ENCODE measurements at places on chromosomes 3 and 15. TPM values are rescaled to one million over a fixed set of nuclear protein-coding genes. Genes with fewer than 3 reads are reported as not detected.
A peak's percentile ranks its signal among the peaks of the same experiment; 100 is the strongest.

Gene MUSTN1
- 1.8 TPM for total RNA-seq

- peak; percentile 46 for DNase-seq
These were observed 52.1 kb downstream of the TFG start for GRCh38 chr3:100761211-100761942.

GRCh38 chr15:63506537-63507035, 2.2 kb downstream of the USP3 start:
- no peak for DNase-seq

GRCh38 chr3:102916532-102916931, 481.7 kb downstream of the ZPLD1 start:
- no peak for DNase-seq

DNA sequence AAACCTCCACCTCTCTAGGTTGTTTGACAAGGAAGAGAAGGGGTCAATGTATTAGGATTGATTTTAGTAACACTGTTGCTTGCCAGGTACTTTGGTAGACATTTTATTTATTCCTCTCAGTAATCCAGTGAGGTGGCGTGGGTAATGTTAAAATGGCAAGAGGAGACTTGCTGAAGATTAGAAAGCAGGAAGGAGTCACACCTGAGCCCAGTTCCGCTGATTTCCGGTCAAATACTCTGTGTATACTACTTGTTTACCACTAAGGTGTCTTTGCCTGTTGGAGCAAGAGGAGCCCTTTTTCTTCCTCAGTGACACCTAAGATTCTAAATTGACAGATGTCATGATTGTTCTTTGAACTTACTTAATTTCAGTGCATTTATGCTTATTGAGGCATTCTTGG, 1.7 kb downstream of the OXNAD1 start:
- no peak for DNase-seq

GRCh38 chr15:39266890-39267289, 314.0 kb upstream of the THBS1 start:
- DNase-seq, result peak; percentile 19

- no peak for DNase-seq
These were observed 1389.8 kb upstream of the ALCAM start for GRCh38 chr3:103976931-103977339.

DNA sequence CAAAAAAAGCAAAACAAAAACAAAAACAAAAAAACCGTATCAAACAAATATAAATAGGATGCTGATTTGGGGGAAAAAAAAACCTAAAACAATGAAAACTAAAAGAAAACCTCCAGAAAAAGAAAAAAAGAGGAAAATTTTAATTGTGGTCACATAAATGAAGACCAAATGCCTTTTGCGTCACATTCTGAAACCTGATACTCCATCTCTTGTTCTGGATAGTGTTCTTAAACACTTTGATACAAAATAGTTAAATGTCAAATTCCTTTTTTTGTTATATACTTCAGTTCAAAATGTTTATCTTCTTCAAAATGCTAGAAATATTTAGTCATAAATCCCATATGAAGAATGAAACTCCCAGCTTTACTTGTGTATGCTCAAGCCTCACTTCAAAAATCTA, 31.0 kb downstream of the COPS2 start:
- DNase-seq, result no peak

GRCh38 chr3:131283862-131284261, 97.7 kb upstream of the NUDT16 start:
- DNase-seq, result no peak

Gene KBTBD8
- total RNA-seq, result 5.8 TPM

Gene ARGFX
- not detected for total RNA-seq

DNA sequence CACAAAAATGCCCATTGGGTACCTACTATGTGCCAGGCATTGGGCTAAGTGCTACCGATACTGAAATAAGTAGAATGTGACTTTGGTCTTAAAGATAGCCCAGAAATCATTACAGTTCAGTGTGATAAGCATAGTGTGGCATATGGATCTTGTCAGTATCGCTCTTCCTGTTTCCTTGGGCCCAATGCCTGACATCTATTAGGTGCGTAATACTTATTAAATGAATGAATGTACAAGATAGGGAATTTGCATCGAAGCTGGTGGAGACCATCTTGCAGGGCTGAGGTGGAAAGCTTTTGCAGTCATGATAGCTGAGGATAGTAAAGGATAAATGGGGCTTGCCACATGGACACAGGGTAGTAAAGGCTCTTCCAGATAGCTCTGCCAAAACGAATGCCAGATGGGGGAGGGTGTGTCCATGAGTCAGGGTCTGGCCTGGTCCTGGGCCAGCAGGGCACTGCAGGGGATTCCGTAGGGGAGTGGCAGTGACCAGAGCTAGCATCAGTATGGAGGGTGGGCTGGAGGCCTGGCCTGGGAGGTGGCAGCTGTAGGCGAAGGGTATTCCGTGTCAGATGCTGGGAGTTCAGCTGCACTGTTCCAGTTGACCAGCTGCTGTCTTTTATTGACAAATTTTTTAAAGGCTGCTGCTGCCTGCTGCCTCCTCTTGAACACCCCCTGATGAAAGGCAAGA, 23.5 kb downstream of the TSEN2 start:
- no peak for DNase-seq

DNA sequence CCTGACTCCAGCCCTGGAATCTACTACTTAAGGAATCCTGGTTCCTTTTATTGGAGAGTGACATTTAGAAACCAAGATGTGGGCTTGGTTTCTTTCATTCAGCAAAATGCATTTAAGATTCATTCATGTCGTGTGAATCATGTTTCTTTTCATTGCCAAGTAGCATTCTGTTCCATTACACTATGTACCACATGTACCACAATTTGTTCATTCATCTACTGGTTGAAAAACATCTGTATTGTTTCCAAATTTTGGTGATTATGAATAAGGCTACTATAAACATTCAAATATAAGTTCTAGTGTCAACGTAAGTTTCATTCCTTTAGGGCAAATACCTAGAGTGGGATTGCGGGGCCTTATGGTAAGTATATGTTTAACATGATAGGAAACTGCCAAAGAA, 264.2 kb downstream of the VPS13C start:
- no peak for DNase-seq

Gene CLDN16
- total RNA-seq, result 0.27 TPM

Gene LHFPL4
- not detected for total RNA-seq

GRCh38 chr15:48330105-48330785, 984 bp upstream of the DUT start:
- no peak for DNase-seq

DNA sequence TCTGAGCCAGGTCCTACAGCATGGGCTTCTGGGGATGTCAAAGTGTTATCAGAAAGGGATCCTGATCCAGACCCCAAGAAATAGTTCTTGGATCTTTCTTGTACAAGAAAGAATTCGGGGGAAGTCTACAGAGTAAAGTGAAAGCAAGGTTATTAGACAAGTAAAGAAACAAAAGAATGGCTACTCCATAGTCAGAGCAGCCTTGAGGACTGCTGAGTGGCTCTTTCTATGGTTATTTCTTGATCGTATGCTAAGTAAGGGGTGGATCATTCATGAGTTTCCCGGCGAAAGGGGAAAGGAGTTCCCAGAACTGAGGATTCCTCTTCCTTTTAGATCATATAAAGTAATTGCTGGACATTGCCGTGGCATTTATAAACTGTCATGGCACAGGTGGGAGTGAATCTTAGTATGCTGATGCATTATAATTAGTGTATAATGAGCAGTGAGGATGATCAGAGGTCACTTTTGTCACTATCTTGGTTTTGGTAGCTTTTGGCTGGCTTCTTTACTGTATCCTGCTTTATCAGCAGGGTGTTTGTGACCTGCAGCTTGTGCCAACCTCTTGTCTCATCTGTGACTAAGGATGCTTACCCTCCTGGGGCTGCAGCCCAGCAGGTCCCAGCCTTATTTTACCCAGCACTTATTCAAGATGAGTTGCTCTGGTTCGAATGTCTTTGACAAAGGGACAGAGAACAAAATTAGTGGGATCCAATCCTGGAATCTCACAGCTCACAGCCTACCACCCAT, 41.0 kb downstream of the CRYGS start:
- no peak for DNase-seq

Gene CCR9
- not detected for total RNA-seq

DNA sequence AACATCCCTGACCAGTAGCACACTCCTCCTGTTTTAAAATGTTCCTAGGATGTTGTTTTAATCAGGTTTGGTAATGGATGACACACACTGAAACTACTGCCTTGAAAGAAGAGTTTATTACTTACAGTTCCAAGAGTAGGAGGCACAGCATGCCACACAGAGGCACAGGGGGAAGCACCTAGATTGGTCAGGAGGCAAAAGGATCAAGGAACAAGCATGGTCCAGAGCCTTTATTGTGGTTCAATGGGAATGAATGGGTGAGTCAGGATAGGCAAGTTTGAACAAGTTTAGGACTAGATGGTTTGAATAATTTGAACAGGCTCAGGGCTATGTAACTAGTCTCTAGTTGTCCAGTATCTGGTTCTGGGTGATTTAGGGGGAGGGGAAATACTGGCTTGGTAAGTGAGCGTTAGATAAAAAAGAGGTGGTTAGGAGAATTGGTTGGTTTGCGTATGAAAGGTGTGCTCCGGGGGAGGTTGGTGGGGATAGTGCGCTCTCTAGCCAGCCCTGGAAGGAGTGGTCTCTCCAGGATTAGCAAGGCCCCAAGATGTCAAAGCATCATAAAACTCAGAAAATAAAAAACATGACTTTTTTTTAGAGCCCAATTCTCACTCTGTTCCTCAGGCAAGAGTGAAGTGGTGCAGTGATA, 35.1 kb downstream of the TMOD3 start:
- no peak for DNase-seq

Gene MOBP
- 0.27 TPM for total RNA-seq

Gene CFAP20DC
- total RNA-seq, result 2.2 TPM

Gene TNK2
- 36.0 TPM for total RNA-seq

Gene SLC51B
- total RNA-seq, result 15.4 TPM

- DNase-seq, result no peak
These were observed 7.2 kb upstream of the GATM start for GRCh38 chr15:45385590-45385989.

Gene BNIP2
- 56.0 TPM for total RNA-seq

All from Caco-2 (cell line).